ENCODE measurements at places on chromosomes 16 and 17.

GRCh38 chr16:76816475-76816874 lies 374.5 kb upstream of the MON1B start:
- H3K4me3 ChIP-seq = no peak overlapping the region
- no peak for DNase-seq
- no peaks in the 10 kb centered on the region for H3K36me3 ChIP-seq
- no peaks in the 10 kb centered on the region for H3K4me1 ChIP-seq

GRCh38 chr17:33498069-33498468 lies 205.0 kb upstream of the ASIC2 start:
- no peak overlapping the region for H3K27ac ChIP-seq
- peaks cover 15% of the 10 kb centered on the region for H3K4me1 ChIP-seq
- no peaks in the 10 kb centered on the region for H3K36me3 ChIP-seq
- no peak overlapping the region for H3K4me3 ChIP-seq

DNA sequence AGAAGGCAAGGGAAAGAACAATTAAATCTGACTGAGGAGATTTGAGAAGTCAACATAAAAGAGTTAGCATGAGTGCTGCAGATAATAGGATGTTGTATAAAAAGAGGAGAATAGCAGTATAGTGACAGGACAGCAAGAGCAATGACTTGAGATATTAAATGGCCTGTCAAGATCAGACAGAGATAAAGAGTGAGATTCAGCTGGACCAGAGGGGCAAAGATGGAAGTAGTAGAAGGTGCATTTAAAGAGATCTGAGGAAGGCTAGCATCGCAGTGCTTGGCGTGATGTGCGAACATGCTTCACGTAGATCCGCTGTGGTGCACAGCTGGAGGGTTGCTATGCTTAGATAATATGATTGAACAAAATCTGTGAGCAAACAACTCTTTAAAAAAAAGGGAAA lies 1422.6 kb upstream of the CDH8 start:
- no peak for DNase-seq
- H3K4me3 ChIP-seq = no peak overlapping the region
- no peak overlapping the region for H3K27ac ChIP-seq
- H3K36me3 ChIP-seq = no peaks in the 10 kb centered on the region

DNA sequence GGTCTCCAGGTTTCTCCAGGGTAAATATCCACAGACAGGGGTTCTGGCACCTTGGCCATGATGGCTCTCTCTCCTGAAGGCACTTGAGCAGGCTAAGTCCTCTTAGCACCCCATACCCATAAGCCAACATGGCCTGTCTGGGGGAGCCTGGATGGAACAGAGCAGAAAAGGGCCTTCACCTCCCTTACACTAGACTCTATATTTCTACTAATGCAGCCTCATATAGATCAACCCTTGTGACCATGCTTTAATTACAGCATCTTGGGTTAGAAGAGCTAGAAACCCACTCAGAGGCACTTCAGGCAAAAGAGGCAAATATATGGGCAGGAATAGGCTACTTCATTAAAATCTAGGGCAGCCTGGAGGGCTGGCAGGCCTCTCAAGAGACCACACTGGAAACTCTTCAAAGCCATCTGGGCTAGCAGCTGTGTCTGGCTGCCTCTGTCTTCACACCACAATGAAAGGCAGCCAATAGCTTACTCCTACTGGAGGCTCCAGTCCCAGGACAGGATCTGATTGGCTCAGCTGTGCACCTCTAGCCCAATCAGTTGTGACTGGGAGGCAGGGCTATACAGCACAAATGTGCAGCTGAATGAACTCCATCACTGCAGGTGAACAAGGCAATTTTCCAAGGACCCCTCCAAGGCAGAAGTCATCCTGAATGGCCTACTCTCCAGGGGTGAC lies 4.7 kb upstream of the CDT1 start:
- H3K27ac ChIP-seq = no peak overlapping the region
- no peaks in the 10 kb centered on the region for H3K36me3 ChIP-seq
- DNase-seq = no peak
- H3K4me3 ChIP-seq = peak overlapping the region; percentile 49

DNA sequence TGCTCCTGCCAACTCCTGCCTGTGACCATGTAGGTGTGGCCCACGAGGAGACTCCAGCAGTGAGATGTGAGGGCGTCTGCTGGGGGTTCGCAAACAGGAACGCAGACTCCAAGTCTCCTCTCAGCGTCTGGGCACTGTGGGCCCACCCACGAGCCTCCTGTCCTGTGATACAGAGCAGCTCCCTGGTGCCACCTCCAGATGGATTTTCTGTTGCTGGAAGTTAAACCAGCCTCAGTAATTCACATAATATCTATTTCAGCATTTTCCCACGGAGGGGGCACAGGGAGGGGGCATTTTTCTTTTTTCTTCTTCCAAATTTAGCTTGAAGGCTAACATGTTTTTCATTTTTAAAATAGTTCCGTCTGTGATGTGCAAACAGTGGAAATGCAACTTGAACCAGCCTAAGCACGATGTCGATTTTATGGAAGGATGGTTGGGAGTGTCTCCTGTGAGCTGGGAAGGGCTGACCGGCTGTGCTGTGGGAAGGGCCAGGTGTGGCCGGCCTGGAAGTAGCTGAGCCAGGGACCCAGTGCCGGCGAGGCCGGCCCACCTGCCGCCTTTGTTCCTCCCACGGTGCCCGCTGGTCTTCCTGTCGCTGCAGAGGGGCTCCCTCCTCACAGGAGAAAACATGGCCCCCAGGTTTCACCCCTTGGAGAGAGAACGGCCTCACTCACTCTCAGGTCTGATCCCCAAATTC lies 3.9 kb upstream of the RAB40B start:
- no peak for DNase-seq
- H3K27ac ChIP-seq = no peak overlapping the region
- H3K27me3 ChIP-seq = peaks cover 26% of the 10 kb centered on the region
- no peaks in the 10 kb centered on the region for H3K36me3 ChIP-seq
- no peak overlapping the region for H3K4me3 ChIP-seq

- H3K27me3 ChIP-seq = peaks cover 22% of the 10 kb centered on the region
- no peaks in the 10 kb centered on the region for H3K36me3 ChIP-seq
- no peak overlapping the region for H3K4me3 ChIP-seq
- DNase-seq = no peak
- H3K4me1 ChIP-seq = no peaks in the 10 kb centered on the region
These were observed 9.9 kb upstream of the SMIM36 start for GRCh38 chr17:55521186-55521585.

DNA sequence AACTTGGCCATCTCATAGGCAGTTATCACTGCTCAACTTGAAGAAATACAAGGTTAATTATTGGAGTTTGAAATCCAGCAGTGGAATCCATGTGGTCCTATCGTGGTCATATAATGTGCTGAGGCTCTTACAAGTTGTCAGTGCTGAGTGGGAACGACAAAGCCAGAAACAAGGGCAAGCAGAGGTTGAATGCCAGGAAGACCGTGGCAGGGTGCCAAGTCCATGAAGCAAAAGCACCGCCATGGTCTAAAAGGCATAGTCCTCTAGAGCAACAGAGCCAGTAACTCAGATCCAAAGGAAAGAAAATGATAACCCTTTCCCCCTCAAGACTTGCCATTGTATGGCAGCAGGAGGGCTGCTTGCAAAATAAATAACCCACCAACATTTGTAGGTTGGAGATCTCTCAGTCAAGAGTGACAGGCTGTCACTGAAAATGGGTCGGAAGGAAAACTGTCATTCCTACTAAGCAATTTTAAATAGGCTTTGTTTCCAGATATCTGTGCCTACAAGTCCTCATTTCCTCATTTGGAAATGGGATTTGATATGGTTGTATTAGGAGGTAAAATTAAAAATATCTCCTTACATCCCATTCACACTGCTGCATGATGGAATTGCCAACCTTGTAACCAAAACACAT lies 36.4 kb upstream of the HSBP1 start:
- H3K36me3 ChIP-seq = no peaks in the 10 kb centered on the region
- no peaks in the 10 kb centered on the region for H3K27me3 ChIP-seq
- no peak for DNase-seq
- peaks cover 12% of the 10 kb centered on the region for H3K4me1 ChIP-seq

- peaks cover 12% of the 10 kb centered on the region for H3K36me3 ChIP-seq
- H3K4me3 ChIP-seq = peak overlapping the region; percentile 54
- no peak for DNase-seq
- H3K27ac ChIP-seq = peak overlapping the region; percentile 83
These were observed 16.5 kb downstream of the CD300LB start for GRCh38 chr17:74514632-74515334.

DNA sequence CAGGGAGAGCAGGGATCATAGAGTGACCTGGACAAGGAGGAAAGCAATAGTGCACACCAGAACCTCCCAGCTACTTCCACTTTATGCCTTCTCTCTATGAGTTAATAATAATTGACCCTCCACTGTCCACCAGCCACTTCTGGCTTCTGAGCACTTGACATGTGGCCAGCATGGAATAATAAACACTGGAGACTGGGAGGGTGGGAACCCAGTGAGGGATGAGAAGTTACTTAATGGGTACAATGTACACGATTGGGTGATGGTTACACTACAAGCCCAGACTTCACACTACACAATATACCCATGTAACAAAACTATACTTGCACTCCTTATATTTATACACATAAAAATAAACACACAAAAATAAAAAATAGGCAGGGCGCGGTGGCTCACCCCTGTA lies 11.4 kb downstream of the CDC42EP4 start:
- H3K27ac ChIP-seq = no peak overlapping the region
- no peak overlapping the region for H3K4me3 ChIP-seq
- DNase-seq = no peak
- H3K27me3 ChIP-seq = peaks cover 10% of the 10 kb centered on the region
